ENCODE measurements at places on chromosomes 2 and 18.
A peak's percentile ranks its signal among the peaks of the same experiment; 100 is the strongest.

DNA sequence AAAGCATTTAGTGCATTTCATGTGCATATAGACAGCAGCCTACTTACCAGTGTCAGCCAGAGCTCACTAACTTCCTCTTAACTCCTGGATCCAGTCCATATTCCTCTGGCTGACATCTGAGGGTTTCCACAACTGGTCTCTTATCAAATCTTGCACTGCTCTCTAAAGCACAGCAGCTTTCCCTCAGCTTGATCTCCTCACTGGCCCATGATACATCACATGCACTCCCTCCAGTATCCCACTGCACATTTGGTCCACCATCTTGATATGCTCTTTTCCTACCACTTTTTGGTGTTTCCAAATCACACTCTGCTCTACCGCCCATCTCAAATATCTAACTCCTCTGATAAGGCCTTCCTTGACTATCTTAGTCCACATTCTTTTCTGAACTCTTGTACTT, 105.0 kb upstream of the ZFP36L2 start:
- no peak for DNase-seq

DNA sequence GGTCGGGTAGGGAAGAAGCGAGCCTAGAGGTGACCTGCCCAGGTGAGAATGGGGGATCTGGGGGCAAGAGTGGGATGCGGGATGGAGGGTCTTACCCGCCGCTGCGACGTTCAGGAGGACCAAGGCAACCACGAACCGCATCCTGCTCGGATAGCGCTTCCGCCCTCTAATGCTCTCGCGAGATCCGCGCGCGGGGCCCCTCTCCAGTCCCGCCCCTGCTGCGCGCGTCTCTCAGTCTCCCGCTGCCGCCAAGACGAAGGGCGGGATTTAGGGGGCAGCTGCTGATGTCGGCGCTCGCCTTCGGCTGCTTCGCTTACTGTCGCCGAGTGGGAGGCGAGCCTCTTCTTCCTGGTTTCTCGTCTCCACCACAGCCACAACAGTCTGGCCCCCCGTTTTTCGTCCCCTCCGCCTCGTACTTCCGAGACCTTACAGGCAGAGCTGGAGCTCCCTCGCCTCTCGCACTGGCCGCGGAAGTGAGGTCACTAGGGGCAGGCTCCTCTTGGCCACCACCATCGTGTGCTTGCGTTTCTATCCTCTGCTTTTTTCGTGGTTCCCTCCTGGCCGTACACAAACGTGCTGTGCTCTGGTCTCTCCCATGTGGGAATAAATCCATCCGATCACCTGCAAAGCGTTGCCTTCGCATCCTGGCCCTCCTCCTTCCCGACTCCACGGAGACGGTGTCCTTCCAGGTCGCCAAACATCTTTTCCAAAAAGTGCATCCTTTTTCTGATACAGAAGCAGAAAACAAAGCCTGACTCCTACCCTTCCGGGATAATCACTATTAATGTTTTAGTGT, at the start of gene TGOLN2:
Gene TGOLN2, minus strand, starts transcription at position 168 of the 796 bp plus-strand sequence. Its CDS starts 27 bp downstream, at position 141.
- peak; percentile 93 for DNase-seq

DNA sequence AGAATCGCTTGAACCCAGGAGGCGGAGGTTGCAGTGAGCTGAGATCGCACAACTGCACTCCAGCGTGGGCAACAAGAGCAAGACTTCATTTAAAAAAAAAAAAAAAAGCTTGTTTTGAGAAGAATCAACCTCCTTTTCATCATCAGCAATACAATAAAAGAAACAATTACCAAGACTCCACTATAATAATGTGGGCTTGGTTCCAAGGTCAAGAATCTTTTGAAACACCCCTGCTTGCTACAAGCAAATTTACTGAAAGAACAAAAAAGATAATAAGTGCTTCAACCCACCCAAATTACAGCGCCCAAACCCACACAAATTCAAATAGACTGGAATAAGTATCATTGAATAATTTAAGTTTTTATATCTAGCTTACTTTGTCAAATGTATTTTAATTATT, 33.6 kb upstream of the MAPRE3 start:
- DNase-seq, result no peak

DNA sequence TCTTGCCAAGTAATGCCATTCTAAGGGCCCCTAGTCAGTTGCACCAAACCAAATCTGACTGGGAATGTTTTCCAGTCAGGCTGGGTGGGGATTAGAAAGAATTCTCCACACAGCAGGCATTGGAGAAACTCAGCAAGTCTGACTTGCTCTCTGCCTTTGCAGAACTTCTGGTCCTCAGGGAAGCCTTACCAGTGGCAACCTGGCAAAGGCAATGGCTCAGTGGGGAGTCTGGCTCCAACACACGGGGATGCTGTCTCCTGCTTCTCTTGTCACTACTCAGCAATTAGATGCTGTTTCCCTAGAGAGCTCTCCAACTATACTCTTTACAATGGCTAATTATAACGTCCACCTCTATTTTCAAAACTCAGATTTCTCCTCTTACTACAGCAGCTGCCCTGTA, 810.7 kb downstream of the LRRTM4 start:
- DNase-seq, result no peak

DNA sequence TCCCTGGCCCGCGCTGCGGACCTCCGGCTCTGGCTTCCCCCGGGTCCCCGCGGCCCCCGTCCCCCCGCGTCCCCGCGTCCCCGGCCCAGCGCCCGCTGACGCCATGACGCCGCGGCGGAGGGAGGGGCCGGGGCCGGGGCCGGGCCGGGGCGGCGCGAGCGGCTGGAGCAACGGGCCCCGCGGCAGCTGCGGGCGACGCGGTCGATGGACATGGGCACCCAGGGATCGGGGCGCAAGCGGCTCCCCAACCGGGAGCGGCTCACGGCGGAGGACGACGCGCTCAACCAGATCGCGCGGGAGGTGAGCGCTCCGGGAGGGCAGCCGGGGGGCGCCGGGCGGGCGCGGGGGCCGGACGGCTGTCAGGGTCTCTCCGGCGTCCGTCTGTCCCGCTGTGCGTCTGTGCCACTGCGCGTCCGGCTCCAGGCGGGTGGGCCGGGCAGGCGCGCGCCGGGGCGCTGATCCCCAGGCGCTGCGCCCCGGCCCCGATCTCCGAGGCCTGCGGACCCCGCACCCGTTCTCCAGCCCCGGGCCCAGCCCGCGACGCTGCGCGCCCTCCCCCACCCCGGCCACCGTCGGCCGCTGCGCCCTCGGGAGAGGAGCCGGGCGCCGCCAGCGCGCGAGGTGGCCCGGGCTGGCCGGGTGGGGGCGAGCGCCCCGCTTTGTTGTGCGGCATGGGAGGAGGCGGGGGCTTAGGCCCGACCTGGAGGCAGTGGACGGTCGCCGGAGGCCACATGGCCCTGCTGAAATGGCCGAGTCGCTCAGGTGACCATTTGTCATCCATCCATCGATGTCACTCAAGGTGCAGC, at the start of gene LRRFIP1:
Gene LRRFIP1, plus strand, starts transcription at position 147 of the 806 bp plus-strand sequence. Its CDS starts 58 bp downstream, at position 205.
- DNase-seq, result no peak

GRCh38 chr2:228771774-228772173, 499.3 kb downstream of the PID1 start:
- no peak for DNase-seq

DNA sequence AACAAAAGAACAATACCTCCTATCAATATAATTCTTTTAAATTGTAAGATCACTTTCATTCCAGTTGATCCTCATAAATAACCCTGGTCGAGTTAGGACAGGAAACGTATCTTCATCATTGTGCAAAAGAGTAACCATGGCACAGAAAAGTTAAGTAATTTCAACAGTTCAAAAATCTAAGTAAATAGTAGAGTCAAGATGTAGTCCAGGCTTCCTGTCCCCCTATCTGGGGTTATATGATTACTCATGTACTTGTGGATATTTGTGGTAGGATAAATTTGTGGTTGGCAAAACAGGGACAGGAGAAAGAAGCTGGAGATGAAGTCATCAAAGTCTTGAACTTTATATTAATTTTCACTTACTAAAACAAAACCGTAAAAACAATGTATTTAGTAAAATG, 772.6 kb downstream of the TSN start:
- no peak for DNase-seq

DNA sequence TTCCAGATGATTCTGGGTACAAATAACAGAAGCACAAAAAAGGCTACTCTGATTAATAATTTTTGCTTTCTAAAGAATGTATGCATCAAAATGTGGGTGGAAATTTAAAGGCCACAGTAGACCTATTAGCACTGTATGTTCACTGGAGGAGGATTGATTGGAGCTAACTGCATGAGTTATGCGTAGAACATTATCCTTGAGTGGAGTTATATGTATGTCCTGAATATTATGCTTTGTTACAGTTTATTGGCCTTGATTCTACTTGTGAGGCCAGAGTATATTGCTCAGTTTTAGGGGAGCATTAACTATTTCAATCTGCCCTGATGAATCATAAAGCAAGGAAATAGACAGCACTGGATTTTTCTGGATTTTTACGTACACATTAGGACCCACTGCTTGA, 87.9 kb downstream of the CDCA7 start:
- no peak for DNase-seq

DNA sequence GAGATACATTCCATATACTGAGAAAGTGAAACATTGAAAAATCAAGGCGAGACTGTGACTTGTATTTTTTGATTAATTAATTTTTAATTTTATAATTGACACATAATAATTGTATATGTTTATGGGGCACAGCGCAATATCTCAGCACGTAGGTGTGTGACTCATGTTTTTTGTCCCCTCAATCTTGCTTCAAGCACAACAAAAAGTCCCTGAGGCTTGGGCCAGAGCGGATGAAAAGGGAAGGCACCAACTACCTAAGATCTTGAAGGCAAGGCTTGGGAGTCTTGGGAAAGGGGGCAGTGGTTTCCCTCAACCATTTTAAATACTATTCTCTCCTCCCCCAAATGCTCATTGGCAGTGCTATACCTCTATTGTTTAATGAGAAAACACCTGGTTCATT, 9.9 kb downstream of the SGPP2 start:
- DNase-seq, result no peak

- DNase-seq, result peak; percentile 28
Observed at GRCh38 chr2:57880446-57880845, 166.2 kb upstream of the VRK2 start.

DNA sequence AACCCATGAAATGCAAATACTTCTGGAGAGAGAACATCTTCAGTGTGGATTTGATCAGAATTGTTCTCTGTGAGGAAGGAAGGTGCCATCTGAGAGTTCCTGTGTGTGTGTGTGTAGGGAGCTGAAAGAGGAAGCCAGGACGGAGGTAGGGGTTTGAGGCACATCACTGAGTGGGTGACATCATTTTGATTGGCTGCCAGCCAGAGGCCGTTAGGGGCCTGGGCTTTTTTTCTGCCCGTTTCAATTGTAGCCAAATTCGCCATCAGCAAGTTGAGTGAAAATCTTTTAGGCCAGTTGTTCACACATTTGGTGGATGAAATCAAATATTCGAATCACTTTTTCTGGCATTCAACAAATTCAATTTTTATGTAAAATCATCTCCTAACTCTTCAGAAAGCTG, 48.9 kb downstream of the TSN start:
- no peak for DNase-seq

GRCh38 chr18:44834867-44835469, 154.3 kb downstream of the SETBP1 start:
- no peak for DNase-seq

- DNase-seq, result no peak
Observed at GRCh38 chr2:55581435-55581834, 36.0 kb downstream of the PPP4R3B start.

GRCh38 chr2:163407296-163407695, 328.5 kb downstream of the FIGN start:
- no peak for DNase-seq

GRCh38 chr2:234771980-234772732, 179.7 kb upstream of the SH3BP4 start:
- no peak for DNase-seq

DNA sequence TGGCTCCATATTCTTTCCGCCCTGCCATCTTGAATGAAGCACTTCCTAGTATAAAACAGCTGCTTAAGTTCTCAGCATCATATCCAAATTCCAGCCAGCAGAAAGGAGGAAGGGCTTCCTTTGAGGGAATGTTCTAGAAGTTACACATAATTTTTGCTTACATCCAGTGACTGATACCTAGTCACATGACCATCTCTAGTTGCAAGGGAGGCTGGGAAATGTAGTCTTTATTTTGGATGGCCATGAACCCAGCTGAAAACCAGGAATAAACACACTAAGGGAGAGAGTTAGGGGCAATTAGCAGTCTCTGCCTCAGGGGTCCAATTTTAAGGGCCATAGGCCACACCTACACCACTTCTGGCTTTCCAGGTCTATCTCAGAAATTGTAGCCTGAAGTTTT, 57.8 kb upstream of the LMAN1 start:
- no peak for DNase-seq

GRCh38 chr18:61333271-61333745, at the start of gene CDH20:
Gene CDH20, plus strand, starts transcription at chr18:61333430.
- no peak for DNase-seq

GRCh38 chr2:171319164-171319810, 114.5 kb downstream of the METTL8 start:
- DNase-seq, result no peak

GRCh38 chr2:237075749-237076599, 9.7 kb upstream of the COPS8 start:
- DNase-seq, result peak; percentile 70

DNA sequence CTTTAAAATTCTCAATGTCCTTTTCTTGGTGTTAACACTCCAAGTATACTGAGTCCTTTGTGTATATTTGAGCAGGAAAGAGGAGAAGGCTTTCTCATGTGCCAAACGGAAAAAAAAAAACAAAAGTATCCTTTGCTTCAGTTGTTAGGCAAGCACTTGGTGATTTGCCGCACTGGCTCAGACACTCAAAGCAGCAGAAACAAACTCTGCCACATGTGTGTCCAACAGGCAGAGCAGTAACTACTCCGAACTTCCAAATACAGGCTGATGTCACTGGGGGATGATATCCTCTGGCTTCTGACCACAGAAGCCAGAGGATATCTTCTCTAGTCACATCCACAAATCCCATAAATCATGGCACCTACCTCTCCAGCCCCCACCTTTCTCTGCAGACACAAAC, 108.0 kb upstream of the SALL3 start:
- DNase-seq, result no peak

- DNase-seq, result peak; percentile 82
Observed at GRCh38 chr2:46748735-46749531, 166.7 kb downstream of the MCFD2 start.

DNA sequence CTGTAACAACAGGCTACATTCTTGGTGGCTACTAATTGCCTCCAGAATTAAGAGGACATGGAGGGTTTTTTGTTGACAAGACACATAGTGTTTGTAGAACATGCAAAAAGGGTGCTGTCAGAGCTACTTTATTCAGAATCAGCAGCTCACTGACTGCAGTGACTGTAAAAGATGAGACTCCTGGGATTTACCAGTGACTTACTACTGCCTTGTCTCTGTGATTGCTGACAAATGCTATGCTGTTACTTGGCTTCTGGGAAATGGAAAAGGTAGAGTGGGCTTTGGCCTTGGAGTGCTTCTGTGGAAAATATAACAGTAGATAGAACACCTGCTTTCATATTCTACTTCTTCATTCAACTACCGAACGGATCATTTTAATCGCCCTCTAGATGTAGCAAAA, 47.8 kb downstream of the GREB1L start:
- DNase-seq, result no peak

GRCh38 chr2:196492946-196493345, 146.6 kb upstream of the CCDC150 start:
- DNase-seq, result no peak

- DNase-seq, result no peak
Observed at GRCh38 chr18:75088021-75088506, 120.9 kb downstream of the PTGR3 start.
